ENCODE measurements at places on chromosomes 4 and X.

- no peak for DNase-seq
Measured at GRCh38 chrX:39820938-39821708, 276.6 kb downstream of the BCOR start.

GRCh38 chr4:184598753-184599491 is 50.3 kb downstream of the CASP3 start:
- no peak for DNase-seq

DNA sequence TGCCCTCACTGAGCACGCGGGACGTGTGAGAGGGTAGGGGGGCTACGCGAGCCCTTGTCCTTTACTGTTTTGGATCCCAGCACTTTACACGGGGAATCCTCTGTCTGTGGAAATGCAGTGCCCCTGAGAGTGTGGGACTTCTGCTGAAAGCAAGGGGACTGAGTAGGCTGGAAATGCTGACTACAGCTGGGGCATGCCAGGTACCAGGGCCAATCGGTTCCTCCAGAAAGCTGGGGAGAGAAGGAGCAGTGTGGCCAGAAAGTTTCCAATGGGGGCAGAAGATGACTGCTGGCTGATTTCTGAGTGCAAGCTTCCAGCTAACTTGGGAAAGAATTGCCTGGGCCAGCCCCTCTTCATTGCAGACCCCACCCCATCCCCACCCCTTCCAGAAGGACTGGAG is 1.5 kb downstream of the NHSL2 start:
- DNase-seq, result no peak

GRCh38 chrX:73401591-73402266 is 45.1 kb upstream of the CDX4 start:
- no peak for DNase-seq

- no peak for DNase-seq
Measured at GRCh38 chr4:76354517-76355473, 48.3 kb downstream of the STBD1 start.

DNA sequence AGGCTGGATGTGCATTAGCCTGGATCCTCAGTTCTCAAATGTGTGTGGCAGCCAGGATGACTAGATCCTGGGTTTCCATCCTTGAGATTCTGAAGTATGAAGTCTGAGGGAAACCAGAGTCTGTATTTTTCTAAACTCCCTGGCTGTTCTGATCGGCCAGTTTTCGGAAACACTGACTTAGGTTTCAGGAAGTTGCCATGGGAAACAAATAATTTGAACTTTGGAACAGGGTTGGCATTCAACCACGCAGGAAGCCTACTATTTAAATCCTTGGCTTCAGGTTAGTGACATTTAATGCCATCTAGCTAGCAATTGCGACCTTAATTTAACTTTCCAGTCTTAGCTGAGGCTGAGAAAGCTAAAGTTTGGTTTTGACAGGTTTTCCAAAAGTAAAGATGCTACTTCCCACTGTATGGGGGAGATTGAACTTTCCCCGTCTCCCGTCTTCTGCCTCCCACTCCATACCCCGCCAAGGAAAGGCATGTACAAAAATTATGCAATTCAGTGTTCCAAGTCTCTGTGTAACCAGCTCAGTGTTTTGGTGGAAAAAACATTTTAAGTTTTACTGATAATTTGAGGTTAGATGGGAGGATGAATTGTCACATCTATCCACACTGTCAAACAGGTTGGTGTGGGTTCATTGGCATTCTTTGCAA is 67.6 kb downstream of the PDGFRA start:
- DNase-seq, result no peak

GRCh38 chr4:82639971-82640370 is 78.2 kb upstream of the TMEM150C start:
- no peak for DNase-seq

- DNase-seq, result no peak
Measured at GRCh38 chr4:21363701-21364100, 584.9 kb downstream of the KCNIP4 start.

DNA sequence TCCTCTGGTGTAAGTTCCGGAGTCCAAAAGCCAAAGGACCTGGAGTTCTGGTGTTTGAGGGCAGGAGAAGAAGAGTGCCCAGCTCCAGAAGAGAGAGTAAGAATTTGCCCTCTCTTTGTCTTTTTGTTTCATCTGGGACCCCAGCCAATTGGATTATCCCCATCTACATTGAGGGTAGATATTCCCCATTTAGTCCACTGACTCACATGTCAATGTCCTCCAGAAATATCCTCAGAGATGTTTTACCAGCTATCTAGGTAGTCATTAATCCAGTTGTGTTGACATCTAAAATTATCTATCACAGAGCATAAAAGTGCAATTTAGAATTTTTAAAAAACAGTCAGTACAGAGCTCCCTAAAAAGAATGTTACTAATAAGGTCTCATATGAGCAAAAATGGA is 132.9 kb upstream of the TMEM47 start:
- no peak for DNase-seq

DNA sequence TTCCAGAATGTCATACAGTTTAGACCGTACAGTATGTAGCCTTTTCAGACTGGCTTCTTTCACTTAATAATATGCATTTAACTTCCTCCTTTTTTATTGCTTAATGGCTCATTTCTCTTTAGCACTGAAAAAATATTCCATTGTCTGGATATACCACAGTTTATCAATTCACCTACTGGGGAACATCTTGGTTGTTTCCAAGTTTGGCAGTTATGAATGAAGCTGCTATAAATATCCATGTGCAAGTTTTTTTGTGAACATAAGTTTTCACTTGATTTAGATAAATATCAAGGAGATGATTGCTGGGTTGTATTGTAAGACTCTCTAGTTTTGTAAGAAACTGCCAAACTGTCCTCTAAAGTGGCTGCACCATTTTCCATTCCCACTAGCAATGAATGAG is 375.5 kb downstream of the PCDH18 start:
- no peak for DNase-seq

- DNase-seq, result no peak
Measured at GRCh38 chr4:82989575-82990429, 20.8 kb downstream of the LIN54 start.

Measured in activated naive CD4-positive, alpha-beta T cell (primary cell).